ENCODE measurements at places on chromosomes 12 and 14.

DNA sequence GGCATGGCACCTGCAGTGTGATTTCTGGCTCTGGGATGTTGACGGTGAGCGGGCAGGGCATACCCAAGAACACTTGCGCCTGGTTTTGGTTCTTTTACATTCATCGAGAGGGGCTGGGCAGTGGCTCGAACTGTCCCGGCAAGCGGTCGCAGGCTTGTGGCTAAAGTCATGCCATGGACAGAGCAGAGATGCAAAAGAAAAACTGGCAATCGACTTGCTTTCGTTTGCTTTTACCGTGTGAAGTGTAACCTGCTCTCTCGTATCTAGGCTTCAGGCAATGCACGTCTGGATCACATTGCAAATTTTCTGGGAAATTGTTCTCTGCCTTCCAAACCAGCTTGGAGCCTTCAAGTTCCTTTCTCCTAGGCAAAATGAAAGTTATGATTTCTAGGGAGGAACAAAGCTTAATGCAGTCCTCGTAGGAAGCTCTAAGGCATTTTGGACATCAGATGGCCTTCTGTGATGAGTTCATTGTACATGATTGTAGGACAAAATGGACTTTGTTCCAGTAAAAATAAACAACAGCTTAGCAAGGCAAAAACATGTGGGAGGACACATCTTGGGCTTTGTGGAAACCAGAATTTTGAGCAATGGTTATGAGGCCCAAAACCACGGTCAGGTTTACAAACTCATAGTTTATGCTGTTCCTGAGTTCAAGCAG, 18.3 kb downstream of the ADGRD1 start:
- peaks cover 3% of the 10 kb centered on the region for H3K27me3 ChIP-seq
- no peak overlapping the region for H3K27ac ChIP-seq
- no peak overlapping the region for H3K4me3 ChIP-seq

GRCh38 chr12:114168061-114168460, 201.9 kb upstream of the RBM19 start:
- DNase-seq, result no peak
- no peak overlapping the region for H3K4me3 ChIP-seq
- no peaks in the 10 kb centered on the region for H3K4me1 ChIP-seq
- no peaks in the 10 kb centered on the region for H3K27me3 ChIP-seq
- no peak overlapping the region for H3K27ac ChIP-seq

DNA sequence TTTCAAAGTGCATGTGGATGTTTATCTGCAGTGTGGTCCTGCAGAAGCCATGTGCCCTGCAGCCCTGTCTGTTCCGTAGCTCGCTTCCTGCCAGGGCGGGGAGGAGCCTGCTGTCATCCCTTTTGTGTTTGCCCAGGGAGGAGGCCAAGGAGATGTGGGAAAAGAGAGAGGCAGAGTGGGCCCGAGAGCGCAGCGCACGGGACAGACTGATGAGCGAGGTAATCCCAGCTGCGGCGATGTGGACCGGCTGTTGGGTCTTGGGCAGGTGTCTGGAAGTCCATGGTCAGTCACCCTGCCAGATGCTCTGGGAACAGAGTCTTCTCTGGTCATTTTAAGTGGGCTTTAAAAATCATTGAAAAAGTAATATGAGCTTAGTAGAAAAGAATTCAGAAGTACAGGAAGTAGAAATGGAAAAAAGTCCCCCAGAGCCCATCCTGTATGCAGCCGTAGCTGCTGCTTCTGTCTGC, 12.8 kb downstream of the TCHP start:
- no peak overlapping the region for H3K4me3 ChIP-seq
- peaks cover 20% of the 10 kb centered on the region for H3K36me3 ChIP-seq
- DNase-seq, result no peak
- peaks cover 2% of the 10 kb centered on the region for H3K4me1 ChIP-seq

DNA sequence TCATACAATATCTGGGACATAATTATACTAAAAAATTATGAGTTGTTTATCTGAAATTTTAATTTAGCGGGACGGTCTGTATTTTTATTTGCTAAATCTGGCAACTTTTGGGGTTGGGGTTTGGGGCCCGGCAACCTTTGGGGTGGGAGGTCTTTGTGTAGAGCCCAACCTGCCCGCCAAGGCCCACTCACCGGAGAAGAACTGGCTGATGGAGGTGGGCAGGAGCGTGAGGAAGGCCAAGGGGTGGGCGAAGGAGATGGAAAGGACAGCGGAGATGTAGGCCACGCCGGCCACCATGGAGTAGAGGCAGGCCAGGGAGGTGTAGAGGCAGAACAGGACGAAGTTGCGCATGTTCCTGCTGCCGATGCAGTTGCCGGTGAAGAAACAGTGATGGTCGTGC, 2.6 kb downstream of the ZDHHC22 start:
- H3K36me3 ChIP-seq, result no peaks in the 10 kb centered on the region
- H3K4me1 ChIP-seq, result peaks cover 13% of the 10 kb centered on the region
- DNase-seq, result no peak
- H3K4me3 ChIP-seq, result peak overlapping the region; percentile 53
- peaks cover 78% of the 10 kb centered on the region for H3K27me3 ChIP-seq

DNA sequence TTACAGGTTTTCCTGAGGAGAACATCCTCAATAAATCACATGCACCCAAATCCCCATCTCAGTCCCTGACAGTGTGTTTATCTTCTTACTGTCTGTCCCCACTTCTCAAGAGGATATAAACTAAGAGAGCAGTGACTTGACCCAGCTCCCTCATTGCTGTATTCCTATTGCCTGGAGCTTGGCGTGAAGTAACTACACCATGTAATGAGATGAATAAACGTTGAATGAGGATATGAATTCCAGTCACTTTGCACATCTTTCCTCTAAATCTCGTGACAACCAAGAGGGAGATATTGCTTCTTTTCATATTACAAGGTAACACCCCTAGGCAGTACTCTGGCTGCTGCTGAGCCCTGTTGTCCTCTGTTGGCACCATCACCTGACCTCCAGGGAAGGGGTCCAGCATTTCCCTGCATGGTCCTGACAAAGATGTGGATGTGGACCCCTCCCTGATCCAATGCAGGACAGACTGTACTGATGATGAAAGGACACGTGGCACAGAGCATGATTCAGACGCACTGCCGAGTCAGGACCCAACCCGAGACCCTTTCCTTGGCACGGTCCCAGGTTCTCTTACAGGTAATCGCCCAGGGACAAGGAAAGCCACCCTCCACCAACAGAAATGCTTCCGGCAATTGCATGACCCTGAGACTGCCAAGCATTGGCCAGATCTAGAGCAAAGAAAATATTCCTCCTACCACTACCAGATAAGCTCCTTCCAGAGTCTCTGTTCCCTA, 47.7 kb upstream of the CPM start:
- no peak overlapping the region for H3K27ac ChIP-seq
- DNase-seq, result no peak
- H3K27me3 ChIP-seq, result peaks cover 2% of the 10 kb centered on the region
- H3K4me3 ChIP-seq, result no peak overlapping the region
- peaks cover 6% of the 10 kb centered on the region for H3K4me1 ChIP-seq

GRCh38 chr14:46233786-46234185, 417.8 kb downstream of the RPL10L start:
- no peaks in the 10 kb centered on the region for H3K4me1 ChIP-seq
- no peak overlapping the region for H3K27ac ChIP-seq
- no peaks in the 10 kb centered on the region for H3K36me3 ChIP-seq
- DNase-seq, result no peak
- no peak overlapping the region for H3K4me3 ChIP-seq

GRCh38 chr12:88839486-88839885, 259.2 kb upstream of the KITLG start:
- DNase-seq, result no peak
- H3K27ac ChIP-seq, result no peak overlapping the region

DNA sequence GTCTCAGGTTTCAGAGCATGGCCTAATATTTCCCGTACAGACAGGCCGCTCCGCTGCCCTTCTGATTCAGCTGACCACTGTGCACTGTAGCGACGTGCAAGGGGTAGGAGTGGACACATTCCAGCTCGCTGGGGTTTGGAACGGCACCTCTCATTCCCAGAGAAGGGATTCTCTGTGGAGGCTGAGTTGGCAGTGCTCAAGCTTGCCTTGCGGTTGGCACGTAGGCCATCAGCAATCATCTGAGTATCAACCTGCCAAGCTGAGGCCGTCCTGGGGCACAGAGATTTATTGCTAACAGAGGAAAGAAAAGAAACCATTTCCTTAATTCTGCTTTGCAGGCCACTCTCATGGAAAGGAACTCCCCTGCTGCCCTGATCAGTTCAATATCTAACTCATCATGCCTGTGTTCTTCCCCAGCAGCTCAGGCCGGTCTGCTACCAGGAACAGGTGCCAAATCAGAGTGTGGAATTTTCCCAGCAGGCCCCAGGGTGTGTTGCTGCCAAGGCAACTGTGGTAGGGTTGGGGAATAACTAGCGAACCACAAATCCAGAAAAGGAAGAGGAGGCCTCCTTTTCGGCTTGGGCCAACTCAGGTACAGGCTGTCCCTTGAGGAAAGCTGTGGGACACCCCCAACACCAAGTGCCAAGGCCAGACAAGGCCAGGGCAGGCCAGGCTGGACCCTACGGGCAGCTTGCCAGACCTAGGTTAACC, 92.5 kb downstream of the SSPN start:
- no peak overlapping the region for H3K27ac ChIP-seq
- peaks cover 5% of the 10 kb centered on the region for H3K27me3 ChIP-seq
- no peak for DNase-seq
- peaks cover 5% of the 10 kb centered on the region for H3K4me1 ChIP-seq

DNA sequence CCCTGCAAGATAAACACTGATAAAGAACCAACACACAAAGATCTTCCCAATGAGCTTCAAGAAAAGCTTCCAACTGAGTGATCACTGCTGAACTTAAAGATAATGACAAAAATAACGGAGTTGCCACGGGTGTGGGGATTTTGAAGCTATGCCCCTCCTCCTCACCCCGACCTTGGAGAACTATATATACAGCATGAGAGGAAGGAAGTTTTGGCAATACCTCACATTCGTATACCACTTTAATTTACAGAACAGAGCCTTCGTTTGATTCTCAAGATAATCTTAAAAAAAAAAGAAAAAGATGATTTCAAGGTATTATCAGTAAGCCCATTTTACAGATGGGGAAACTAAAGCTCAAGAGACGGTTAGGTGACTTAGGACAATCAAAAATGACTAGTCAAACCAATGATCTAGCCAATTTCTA, 715 bp downstream of the NEK9 start:
- no peak for DNase-seq
- no peaks in the 10 kb centered on the region for H3K27me3 ChIP-seq
- peaks cover 38% of the 10 kb centered on the region for H3K4me1 ChIP-seq
- peak overlapping the region; percentile 95 for H3K4me3 ChIP-seq

DNA sequence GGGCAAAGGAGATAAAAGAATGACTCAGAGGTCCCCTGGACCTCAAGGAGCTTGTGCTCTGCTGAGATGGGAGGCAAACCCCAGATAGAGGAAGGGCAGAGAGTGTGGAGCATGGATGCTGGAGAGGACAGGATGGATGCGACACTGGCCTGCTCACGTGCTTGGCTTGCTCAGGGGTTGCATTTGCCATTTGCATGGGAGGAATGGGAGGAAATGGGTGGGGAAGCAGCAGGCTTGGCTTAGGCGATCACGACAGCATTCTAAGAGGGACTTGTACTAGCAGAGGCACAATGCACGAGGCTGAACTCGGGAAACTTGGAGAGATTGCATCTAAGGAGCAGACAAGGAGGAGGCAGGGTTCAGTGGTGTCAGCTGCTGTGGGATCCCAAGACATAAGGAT, 19.8 kb downstream of the CD9 start:
- peaks cover 17% of the 10 kb centered on the region for H3K4me1 ChIP-seq
- H3K4me3 ChIP-seq, result no peak overlapping the region
- DNase-seq, result no peak
- H3K27ac ChIP-seq, result no peak overlapping the region

DNA sequence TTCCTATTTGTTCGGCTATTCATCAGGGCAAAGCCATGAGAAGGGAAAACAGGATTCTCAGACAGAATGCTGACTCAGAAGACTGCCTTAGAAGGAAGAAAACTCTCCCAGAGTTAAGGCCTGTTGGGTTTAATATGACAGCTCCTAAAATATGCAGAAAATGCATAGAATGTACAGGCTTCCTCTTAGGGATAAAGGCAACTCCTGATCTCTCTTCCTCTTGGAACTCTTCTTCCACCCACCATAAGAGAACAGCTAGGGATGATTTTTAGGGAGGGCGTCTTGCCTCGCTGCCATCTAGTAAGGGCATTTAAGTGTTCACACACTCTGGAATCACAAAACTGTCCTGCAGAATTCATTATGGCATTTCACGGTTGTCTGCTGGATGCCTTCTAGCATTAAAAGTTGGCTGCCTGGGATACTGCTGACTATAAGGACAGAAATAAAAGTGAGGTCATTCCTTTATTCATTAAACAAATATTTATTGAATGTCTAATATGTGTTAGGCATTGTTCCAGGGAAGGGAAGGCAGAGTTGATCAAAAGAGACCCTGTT, 73.7 kb downstream of the DCAF5 start:
- H3K27ac ChIP-seq, result no peak overlapping the region
- H3K27me3 ChIP-seq, result no peaks in the 10 kb centered on the region
- DNase-seq, result no peak

GRCh38 chr12:76024102-76024781, 7.3 kb downstream of the PHLDA1 start:
- H3K4me3 ChIP-seq, result no peak overlapping the region
- no peaks in the 10 kb centered on the region for H3K36me3 ChIP-seq
- peaks cover 27% of the 10 kb centered on the region for H3K4me1 ChIP-seq

DNA sequence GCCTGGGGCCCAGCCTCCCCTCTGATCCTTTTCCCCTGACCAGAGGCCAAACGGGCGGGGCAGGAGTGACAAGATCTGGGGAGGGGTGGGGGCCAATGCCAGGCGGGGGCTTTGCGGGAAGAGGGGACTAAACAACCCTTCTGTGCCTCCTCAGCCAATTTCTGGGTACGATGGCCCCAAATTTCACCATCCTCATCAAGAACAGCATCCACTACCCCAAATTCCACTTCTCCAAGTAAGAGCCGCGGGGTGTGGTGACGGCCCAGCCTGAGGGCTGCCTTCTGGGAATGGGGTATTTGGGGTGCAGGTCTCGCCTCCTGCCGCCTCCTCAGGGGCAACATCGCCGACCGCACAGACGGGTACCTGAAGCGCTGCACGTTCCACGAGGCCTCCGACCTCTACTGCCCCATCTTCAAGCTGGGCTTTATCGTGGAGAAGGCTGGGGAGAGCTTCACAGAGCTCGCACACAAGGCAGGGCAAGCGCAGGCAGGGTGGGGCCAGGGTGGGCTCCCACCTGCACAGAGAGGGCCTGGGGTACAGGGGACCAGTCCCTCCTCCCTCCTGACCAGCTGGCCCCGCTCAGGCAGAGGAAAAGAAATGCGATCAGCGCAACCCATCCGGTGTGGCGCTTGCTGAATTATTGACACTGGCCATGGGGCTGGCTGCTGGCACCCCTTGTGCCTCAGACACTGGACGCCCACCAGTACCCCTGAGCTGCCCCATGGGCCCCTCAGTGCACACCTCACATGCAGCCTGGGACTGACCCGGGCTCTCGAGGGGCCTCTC, 1.7 kb downstream of the P2RX2 start:
- H3K27me3 ChIP-seq, result peaks cover 26% of the 10 kb centered on the region
- no peak for DNase-seq
- no peak overlapping the region for H3K27ac ChIP-seq
- no peak overlapping the region for H3K4me3 ChIP-seq
- peaks cover 4% of the 10 kb centered on the region for H3K4me1 ChIP-seq

- no peaks in the 10 kb centered on the region for H3K4me1 ChIP-seq
- H3K27ac ChIP-seq, result no peak overlapping the region
- H3K36me3 ChIP-seq, result no peaks in the 10 kb centered on the region
- no peak for DNase-seq
- H3K27me3 ChIP-seq, result no peaks in the 10 kb centered on the region
Observed at GRCh38 chr12:41739066-41739465, 405.6 kb downstream of the GXYLT1 start.
